Frontal cortex (tissue), 4 donors: ENCODE measurements at places on chromosomes 5 and 9. TPM values are rescaled to one million over a fixed set of nuclear protein-coding genes. Genes with fewer than 3 reads are reported as not detected.

Gene LCN6
- not detected for total RNA-seq

DNA sequence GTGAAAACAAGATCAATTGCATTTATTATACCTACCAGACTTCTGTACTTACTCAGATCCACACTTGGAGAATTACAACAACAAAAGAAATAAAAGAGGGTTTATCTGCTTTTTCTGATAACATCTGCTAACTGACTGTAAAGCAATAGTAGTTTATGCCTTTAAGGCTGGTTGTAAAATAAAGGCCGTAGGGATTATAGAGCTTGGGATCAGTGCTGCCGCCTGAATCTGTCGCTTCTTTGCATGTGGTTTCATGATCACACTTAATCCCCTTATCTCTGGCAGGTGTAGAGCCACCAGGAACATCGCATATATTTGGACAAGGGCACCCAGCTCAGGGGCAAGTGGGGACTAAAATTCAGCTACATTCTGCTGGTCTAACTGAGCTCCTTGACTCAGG lies 146.7 kb downstream of the CCDC192 start:
- no peak for DNase-seq

- DNase-seq = no peak
Observed at GRCh38 chr9:105114964-105115728, 129.3 kb upstream of the SLC44A1 start.

GRCh38 chr9:98635374-98635773 lies 73.4 kb downstream of the GABBR2 start:
- no peak for DNase-seq

- no peak for DNase-seq
Observed at GRCh38 chr9:68760674-68761333, 55.8 kb downstream of the PIP5K1B start.

Gene KCNV2
- total RNA-seq = not detected

- DNase-seq = no peak
Observed at GRCh38 chr9:23526806-23527205, 299.2 kb downstream of the ELAVL2 start.

GRCh38 chr5:109589986-109590385 lies 99.7 kb upstream of the MAN2A1 start:
- DNase-seq = no peak

DNA sequence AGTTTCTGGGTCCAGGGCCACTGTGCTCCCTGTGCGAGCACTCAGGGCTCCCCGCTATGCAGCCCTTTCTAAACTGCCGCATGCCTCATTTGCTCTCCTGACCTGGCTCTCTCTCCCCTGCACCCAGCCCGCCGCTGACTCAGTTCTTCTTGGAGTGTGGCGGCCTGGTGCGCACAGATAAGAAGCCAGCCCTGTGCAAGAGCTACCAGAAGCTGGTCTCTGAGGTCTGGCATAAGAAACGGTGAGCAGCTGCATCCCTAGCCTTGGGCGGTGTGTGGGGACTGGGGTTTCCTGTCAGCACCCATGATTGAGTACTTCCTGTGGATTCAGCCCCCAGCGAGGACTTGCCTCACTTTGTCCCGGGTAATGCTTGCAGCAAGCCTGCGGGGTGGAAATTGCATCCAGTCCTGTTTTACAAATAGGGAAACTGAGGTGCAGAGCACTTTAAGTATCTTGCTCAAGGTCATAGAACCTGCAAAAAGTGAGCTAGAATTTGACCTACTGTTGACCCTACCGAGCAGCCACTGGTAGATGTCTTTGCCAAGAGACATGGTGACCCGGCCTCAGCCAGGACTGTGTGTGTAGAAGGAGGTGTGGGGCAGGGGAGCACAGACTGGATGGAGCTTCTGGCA lies 27.9 kb downstream of the USP20 start:
- DNase-seq = no peak

Gene SDHA
- total RNA-seq = 68.1 TPM

GRCh38 chr5:151095341-151096000 lies 14.6 kb upstream of the TNIP1 start:
- no peak for DNase-seq

DNA sequence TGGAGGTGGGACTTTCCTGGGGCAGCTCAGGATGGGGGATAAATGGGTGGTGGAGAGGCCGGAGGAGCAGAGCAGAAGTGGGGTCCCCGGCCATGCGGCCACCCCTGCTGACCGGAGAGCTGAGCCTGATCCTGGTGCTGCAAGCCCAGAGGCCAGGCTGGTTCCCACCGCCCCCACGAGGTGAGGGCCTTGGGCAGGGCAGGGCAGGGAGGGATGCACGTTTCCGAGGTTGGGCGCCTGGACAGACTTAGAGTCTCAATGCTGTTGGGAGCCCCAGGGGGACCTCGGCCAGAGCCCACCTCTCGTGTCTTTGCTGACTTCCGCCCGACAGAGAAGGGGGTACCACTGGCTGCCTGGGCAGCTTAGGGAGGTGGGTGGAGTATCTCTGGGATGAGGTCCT lies 5.5 kb downstream of the OBP2A start:
- no peak for DNase-seq

GRCh38 chr5:113087976-113088514 lies 111.4 kb downstream of the DCP2 start:
- no peak for DNase-seq

Gene ACO1
- total RNA-seq = 13.9 TPM

DNA sequence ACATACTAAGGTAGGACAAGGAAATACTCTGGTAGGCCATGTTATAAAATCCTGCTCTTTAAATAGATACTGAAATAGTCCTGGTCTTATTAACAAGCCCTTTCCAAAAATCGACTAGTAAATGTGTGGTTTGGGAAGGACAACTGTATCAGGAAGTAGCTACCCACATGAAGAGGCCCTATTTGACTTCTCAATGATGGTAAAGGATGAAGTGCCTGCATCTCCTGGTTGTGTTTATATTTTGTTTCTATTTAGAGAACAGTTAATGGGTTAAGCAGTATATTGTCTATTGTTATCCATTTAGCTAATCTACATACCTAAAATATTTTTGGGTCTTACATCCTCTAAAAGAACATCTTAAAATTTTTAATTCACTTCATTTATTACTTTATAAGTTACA lies 12.5 kb downstream of the GDF9 start:
- DNase-seq = no peak

DNA sequence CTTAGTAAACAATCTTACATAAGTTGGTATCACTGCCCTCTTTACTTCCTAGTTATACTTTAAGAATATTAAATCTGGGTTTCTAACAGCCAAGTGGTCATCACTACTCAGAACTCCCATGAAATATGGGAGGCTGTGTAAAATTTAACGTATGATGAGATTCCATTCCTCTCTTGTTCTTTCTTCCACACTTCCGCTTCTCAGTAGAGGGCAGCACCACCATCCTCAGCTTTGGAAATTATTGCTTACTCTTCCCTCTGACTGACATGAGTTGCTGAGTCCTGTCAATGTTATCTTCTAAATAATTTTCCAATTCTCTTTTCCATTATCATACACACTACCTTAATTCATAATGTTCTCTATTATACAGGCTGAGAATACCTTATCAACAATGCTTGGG lies 194.0 kb downstream of the RFX3 start:
- DNase-seq = no peak

- DNase-seq = no peak
Observed at GRCh38 chr5:121660142-121660541, 191.5 kb upstream of the FTMT start.

DNA sequence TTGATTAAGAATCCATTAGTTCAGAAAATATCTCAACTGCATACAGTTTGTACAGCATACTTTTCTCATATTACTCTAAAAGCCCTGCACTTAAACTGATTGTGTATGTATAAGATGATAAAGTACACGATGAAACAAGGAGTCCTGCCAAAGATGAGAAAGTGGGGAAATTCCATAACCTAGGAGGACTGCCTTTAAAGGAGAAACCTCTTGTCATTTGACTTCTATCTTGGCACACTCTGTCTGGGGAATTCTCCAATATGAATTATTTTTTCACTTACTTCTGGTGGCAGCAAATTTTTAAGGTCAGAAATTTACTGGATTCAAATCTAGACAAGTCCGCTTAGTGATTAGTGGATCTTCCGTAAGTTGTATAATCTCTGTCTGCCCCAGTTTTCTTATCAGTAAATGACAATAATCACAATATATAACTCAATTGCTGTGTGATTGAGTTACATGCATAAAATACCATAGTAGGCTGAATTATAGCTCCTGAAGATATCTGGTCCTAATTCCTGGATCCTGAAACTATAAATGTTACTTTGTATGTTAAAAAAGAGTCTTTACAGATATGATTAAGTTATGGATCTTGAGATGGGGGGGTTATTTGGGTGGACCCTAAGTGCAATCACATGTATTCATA lies 17.0 kb upstream of the ISOC1 start:
- no peak for DNase-seq

- DNase-seq = no peak
Observed at GRCh38 chr5:109656829-109657228, 32.9 kb upstream of the MAN2A1 start.

GRCh38 chr5:153350175-153350883 lies 140.1 kb upstream of the GRIA1 start:
- DNase-seq = no peak

GRCh38 chr5:167708449-167708848 lies 583.0 kb upstream of the WWC1 start:
- no peak for DNase-seq

DNA sequence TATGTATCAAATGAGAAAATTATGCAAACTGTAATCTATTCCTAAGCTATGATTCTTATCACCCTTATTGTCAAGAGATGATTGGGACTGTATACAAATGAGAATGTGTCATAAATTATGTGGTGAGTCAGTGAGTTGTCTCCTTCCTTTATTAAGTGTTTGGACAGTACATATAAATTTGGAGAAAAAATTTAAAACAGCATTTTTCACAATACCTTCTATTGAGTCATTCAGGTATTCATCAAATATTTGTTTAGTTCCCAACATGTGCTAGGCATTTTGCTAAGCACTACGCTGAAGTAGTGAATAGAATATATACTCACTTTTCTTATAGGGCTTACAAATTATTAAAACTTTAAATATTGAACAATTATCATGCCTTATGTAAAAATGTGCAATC lies 36.3 kb upstream of the PTPRD start:
- DNase-seq = no peak

Gene RMND5B
- 20.8 TPM for total RNA-seq

Gene C5orf58
- not detected for total RNA-seq

DNA sequence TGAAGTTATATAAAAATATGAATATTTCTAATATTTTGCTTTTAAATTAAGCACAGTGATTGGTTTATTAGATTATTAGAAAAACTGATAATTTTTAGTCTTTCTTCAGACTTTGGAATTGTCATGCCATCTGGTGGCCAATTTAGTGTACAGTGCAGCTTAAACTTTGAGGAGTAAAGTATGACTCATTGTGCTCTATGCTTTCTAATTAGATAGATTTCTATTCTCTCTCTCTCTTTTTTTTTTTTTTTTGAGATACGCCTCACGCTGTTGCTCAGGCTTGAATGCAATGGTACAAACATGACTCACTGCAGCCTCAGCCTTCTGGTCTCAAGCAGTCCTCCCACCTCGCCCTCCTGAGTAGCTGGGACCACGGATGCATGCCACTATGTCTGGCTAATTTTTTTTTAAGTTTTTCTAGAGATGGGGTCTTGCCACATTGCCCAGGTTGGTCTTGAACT lies 42.1 kb upstream of the GPR21 start:
- no peak for DNase-seq

GRCh38 chr5:144100702-144101101 lies 69.8 kb downstream of the YIPF5 start:
- DNase-seq = no peak

GRCh38 chr9:27047136-27047535 lies 41.7 kb upstream of the LRRC19 start:
- no peak for DNase-seq

DNA sequence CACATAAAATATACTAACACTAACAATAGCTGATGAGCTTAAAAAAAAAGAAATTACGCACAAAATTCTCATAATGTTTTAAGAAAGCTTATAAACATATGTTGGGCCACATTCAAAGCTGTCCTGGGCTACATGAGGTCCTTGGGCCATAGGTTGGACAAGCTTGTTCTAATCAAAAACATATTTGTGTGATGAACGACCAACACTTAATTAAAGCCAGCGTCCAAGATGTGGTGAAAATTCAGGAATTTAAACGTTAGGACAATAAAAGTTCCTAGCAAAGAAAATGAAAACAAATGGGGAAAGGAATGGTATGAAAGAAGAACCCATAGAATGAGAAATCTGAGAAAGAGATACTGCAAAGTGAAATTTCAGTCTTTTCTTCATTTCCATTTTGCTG lies 429.6 kb upstream of the DMAC1 start:
- DNase-seq = no peak

DNA sequence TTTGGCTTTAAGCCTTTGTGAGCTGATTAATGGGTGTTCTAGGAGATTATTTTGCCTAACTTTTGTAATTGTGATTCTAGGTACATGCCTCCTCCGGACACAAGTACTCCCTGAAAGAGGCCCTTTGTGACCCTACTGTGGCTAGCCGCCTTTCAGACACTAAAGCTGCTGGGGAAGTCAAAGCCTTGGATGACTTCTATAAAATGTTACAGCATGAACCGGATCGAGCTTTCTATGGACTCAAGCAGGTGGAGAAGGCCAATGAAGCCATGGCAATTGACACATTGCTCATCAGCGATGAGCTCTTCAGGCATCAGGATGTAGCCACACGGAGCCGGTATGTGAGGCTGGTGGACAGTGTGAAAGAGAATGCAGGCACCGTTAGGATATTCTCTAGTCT lies 13.6 kb downstream of the ITGA1 start:
- DNase-seq = no peak

DNA sequence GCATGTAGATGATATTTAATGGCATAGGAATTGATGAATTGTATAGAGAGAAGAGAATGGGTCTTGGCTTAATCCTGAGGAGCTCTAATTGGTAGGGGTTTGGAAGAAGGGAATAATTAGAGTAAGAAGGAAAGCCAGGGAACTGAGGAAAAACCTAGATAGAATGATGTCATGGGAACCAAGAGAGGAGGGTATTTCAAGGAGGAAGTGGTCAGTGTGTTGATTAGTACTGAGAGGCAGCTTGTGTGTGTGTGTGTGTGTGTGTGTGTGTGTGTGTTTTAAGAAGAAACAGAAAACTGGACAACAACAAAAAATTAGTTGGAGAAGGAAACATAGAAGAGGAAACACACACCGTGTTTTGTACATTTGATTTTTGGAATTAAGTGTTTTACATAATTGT lies 42.8 kb downstream of the MAST4 start:
- DNase-seq = no peak

Gene SNX30
- total RNA-seq = 20.8 TPM

Gene PAPPA
- total RNA-seq = under 0.01 TPM

Gene RELL2
- 7.3 TPM for total RNA-seq

GRCh38 chr9:118522093-118523028 lies 818.2 kb downstream of the TLR4 start:
- peak; percentile 8 for DNase-seq

Gene GARIN3
- not detected for total RNA-seq

GRCh38 chr9:110126499-110126941 lies 81.4 kb downstream of the C9orf152 start:
- DNase-seq = no peak

Gene PCDHGC4
- 65.2 TPM for total RNA-seq
